Stimulated activated CD4-positive, alpha-beta T cell treated with anti-CD3 and anti-CD28 coated beads, Interleukin-1b, Interleukin-23, amount 100 ng/mL, for 1 hour (primary cell): ENCODE measurements at places on chromosomes 5 and 9.

GRCh38 chr9:2016408-2017330 is 1.5 kb downstream of the SMARCA2 start:
- peak; percentile 33 for DNase-seq

GRCh38 chr5:65446682-65447081 is 35.0 kb downstream of the ADAMTS6 start:
- DNase-seq, result no peak

DNA sequence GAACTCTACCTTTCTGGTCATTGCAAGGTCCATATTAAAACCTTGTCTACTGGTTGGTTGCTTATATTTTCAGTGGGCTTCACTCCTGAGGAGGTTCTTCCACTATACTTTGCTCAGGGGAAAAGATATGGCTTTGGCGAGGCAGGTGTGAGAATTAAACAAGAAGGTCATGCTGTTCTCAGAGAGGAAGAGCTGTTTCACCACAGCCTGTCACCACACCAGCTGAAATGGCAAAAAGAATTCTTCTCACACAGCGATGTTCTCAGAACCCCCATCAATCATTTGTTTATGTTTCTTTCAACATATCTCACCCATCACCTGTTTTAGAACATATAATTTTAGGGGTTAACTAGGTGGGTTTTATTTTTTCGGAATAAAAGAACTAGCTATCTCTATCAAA is 38.6 kb downstream of the CAPSL start:
- DNase-seq, result no peak

DNA sequence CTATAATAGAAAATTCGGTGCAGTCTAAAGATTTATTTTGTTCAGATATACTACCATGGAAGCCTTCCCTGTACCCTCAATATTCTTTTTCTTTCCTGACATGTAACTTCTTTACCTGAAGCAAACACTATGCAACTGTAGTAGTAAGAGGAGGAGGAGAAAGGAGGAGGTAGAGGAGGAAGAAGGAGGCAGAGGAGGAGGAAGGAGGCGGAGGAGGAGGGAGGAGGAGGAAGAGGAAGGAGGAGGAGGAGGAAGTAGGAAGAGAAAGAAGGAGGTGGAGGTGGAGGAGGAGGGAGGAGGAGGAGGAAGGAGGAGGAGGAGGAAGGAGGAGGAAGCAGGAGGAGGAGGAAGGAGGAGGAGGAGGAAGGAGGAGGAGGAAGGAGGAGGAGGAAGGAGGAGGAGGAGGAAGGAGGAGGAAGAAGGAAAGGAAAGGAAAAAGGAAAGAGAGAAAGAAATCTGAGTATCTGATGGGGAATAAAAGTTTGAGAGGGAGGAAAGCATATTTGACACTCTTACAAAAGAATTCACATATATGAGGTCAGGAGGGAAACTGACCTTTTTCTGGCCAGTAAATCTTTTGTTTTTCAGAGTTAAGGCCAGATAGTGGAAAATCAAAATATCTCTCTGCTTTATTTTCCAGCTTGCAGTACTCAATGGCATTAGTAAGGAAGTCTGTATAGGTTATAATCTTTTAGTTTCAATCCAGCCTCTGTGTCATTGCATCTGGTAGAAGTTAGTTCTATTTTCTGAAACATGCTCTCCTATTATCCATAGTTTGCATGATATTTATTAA is 114.5 kb upstream of the LPAR1 start:
- DNase-seq, result no peak

DNA sequence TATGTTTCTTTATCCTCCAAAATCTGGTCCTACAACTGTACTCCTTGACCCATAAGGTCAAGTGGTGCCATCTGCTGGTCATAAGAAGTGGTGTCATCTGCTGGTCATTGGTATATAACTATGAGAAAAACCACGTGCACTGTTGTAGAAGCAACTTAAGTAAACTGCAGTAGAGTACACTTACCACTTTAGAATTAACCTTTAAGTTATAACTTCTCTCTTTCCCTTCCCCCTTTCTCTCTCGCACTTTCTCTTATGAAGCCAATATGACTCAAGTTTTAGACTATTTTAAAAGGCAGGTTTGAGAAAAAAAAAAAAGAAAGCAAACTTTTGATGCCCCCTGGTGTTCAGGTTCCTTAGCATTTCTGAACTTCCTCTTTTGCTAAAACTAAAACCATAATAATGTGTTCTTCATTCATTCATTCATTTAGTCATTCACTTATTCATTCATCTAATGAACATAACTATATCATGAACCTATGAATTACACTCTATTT is 12.8 kb upstream of the MTAP start:
- no peak for DNase-seq

GRCh38 chr5:17314907-17315471 is 97.6 kb downstream of the BASP1 start:
- no peak for DNase-seq

- no peak for DNase-seq
Measured at GRCh38 chr9:137168904-137169856, 671 bp downstream of the LRRC26 start.

- DNase-seq, result no peak
Measured at GRCh38 chr5:14242871-14243383, 99.8 kb downstream of the TRIO start.

- no peak for DNase-seq
Measured at GRCh38 chr5:133820507-133820906, 147.9 kb downstream of the C5orf15 start.

DNA sequence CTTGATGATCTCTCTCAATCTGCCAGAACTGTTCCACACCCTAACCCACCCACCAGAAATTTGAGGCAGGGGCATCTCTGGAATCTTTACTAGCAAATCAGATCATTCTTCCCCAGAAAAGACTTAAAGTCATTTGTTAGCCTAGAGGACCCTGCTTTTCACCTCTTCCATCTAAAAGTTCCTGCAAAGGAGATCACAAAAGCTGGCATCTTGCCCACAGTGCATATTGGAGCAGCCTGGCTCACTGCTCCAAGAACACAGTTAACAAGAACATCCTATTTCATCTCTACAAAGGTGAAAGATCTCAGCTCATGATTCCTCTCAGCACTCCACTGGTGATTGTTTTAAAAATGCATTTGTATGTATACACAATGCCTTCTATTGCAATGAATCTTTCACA is 36.3 kb downstream of the GABRP start:
- no peak for DNase-seq

GRCh38 chr9:101691657-101692056 is 46.8 kb downstream of the GRIN3A start:
- DNase-seq, result no peak

GRCh38 chr9:131727795-131728545 is 11.9 kb downstream of the RAPGEF1 start:
- DNase-seq, result no peak

DNA sequence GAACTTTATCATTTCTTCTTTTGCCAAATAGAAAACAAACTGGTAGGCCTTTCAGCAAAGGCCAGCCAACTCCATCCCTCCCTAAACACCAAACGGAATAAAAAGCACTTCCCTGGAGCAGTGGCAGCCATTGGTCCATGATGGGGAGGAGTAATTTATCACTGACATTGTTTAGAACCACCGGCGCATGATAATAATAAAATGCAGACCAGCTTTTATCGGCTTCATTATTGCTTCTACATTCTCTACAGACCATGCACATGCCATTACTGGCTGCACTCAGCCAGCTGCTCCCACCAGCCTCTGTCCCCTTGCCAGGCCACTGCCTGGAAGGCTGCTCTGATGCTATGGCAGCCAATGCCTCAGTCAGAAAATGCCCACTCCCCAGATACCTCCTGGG is 45.9 kb downstream of the ABCA1 start:
- no peak for DNase-seq

- DNase-seq, result no peak
Measured at GRCh38 chr5:86684222-86684621, 66.5 kb downstream of the COX7C start.

DNA sequence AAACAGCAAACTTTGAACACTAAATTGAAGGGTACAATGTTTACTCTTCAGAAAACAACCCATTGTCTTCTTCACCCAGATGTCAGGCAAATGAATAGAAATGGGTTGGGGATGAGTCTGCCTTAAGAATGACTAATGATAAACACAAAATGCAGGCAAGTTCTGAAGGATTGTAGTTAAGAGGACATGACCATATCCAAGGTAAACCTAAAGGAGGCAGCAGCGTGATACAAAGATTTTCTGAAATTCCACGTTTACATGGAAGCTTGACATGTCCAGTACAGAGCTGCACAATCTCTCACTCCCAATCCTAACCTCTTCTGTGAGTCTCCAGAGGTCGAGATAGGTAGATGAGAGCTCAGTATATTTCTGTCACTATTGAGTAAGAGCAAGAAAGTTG is 1263.2 kb upstream of the CDH6 start:
- DNase-seq, result no peak

DNA sequence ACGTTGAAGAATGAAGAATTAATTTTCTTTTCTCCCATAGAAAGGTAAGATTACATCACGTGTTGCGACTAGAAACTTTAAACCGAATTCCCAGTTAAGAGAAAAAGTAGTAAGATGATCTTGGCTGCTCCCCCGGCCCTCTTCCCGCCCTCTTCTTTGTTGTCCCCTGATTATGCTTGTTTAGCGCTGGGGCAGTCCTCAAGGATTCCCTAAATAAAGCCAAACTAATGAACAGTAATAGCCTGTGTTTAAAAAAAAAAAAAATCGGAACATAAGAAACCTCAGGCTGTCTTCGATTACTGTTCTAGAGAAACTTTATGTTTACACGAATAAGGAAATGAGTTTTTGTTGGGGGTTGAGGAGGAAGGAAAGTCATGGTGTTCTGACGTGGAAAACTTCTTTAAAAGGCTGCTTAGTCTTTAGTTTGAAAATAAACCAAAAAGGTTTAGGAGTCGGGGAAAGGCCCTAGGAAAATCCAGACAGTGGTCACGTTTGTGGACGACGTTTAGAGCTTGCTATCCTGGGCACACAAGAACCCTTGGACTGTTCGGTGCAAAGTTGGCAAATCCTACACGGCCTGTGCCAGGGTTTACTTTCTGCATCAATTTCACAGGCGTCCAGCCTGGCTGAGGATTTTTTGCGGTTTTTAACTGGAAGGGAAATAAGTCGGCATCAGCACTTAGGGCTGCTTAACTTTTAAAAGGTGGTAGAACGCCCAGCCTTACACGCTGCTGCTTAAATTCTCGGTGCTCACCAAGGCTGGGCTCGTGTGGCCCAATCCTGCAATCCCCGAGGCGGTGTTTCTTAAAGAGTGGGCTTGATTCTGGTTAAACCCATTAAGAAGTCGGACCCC is 1.1 kb upstream of the MAT2B start:
- no peak for DNase-seq

- no peak for DNase-seq
Measured at GRCh38 chr9:126693428-126693944, 79.8 kb downstream of the LMX1B start.

DNA sequence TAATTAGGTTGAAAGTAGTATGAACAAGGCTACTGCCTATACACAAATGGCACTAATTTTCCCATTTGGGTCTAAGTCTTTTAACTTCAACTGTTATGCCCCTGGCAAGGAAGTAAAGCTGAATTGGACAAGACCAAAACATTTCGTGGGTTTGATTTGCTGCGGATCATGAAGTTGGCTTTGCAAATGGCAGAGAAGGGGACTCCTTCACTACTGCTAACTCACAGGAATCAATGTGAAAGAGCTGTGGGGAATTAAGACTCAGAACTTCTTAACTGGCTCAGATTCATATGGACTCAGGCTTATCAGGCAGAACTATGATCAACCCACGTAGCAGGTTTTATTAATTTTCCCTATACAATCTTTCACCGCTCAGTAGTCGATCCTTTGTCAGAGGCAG is 73.8 kb upstream of the IFNE start:
- no peak for DNase-seq
